ENCODE measurements at places on chromosomes 7 and 10.
A peak's percentile ranks its signal among the peaks of the same experiment; 100 is the strongest.

- DNase-seq: no peak
Measured at GRCh38 chr7:128881458-128882125, 18.9 kb downstream of the ATP6V1F start.

DNA sequence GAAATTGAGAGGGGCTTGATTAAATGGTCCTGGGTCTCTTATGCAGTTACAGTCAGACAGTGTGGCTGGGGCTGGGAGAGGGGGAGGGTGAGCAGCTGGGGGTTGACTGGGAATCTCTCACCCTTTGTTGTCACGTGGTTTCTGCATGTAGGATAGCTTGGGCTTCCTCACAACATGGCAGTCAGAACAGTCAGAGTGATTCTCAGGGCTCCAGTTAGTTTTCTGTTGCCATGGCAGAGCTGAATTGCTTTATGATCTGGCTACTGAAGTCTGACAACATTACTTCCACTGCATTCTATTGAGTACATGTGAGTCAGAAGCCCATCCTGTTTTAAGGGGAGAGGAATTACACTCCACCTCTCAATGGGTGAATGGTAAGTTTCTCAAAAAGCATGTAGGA, 102.7 kb downstream of the WDR11 start:
- DNase-seq: no peak

DNA sequence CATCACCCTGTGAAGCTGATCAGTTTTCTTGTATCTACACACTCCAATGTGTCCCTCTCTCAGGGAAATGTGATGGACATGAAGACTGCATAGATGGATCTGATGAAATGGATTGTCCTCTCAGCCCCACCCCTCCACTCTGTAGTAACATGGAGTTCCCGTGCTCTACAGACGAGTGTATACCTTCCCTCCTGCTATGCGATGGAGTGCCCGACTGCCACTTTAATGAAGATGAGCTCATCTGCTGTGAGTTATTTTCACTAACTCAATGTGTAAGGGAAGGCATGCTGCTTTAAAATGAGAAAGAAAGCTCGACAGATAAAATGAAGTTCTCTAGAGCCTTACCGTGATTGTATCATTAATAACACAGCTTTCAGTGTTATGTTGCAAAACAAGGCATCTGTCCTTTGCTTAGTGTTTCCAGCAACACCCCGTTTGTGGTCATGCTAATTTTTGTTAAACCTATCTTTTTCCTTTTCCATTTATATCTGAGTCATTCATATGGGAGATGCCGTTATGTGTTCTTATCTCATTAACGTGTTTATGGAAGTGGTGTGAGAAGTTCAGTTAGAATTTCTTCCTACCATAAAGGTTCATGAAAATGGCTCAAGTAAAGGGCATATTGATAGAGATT, 220.9 kb upstream of the PLXDC2 start:
- DNase-seq: no peak

- DNase-seq: no peak
Measured at GRCh38 chr10:11379771-11380170, 231.7 kb downstream of the USP6NL start.

GRCh38 chr10:118990326-118990725, 39.2 kb upstream of the NANOS1 start:
- no peak for DNase-seq

DNA sequence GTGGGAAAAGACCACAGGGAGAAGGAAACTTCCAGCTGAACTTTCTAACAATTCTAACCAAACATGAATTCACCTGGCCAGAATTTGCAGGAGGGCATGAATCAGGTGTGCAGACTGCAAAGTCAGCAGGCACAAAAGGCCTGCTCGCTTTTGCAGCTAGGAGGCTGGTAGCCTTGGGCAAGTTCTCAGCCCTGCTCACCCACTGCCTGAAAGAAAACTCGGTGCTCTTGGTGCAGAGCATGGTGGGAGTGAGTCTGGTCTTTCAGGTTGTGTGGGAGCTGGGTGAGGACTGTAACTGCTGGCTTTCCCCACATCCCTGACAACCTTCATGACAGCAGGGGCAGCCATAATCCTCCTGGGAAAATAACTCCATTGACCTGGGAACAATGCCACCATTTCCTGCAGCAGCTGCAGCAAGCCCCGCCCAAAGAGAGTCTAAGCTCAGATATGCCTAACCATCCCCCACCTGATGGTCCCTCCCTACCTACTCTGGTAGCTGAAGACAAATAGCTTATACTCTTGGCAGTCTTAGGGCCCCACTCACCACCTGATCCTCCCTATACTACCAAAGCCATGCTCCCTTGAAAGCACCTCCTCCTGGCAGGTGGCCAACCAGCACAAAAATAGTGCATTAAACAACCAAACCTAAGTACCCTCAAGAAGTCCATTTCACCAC, 31.6 kb downstream of the ZNF117 start:
- no peak for DNase-seq

GRCh38 chr7:50957431-50957830, 174.7 kb upstream of the GRB10 start:
- DNase-seq: no peak

DNA sequence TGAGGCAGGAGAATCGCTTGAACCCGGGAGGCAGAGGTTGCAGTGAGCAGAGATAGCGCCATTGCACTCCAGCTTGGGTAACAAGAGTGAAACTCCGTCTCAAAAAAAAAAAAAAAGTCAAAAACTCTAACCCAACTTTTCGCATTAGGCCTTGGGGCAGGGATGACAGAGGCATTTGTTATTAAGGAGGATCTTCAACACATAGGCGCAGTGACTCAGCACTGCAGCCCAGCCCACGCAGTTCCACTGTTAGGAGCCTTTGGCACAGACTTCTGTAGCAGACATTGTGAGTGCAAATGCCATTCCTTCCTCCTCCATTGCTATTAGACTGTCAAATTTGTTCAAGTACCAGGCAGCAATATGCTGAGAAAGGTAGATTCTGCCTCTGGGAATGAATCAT, 43.1 kb upstream of the KLHL7 start:
- DNase-seq: no peak

- no peak for DNase-seq
Measured at GRCh38 chr7:20193242-20193777, 23.9 kb downstream of the MACC1 start.

GRCh38 chr7:71793251-71793650, 618.9 kb downstream of the CALN1 start:
- DNase-seq: no peak

DNA sequence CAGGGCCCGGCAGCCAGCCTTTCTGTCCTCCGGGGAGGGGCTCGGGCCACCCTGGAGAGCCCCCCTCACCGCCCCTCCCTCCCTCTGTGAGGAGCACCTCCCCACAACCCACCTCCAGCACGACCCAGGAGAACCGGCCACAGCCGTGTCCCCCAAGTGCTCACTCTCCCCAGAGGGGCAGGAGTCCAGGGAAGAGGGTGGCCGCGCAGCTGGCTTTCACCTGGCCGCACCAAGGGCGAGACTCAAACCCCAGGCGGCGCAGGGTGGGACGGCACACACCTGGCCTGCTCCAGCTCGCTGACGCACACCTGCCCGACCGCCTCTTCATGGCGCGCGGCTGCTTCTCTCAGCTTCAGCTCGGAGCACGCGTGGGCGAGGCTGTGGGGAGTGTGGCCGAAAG, 73.4 kb downstream of the CFAP46 start:
- no peak for DNase-seq

DNA sequence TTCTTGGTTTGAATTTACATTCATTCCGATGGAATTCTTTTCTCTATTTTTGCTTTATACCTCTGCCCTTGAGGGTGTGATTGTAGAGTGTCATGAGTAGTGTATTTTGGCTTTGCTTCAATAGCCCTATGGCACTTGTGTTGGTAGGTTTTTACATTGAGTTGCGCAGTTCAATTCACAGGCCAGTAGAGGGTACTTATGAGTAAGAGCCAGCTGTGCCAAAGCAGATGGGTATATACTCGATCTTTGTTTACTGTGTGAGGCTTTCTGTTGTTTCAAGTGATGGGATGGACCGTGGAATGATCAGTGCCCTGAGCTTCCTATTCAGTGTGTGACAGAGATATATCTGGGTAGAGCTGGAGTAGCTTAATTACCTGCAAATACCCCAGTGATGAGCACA, 4.3 kb upstream of the AKR1C3 start:
- DNase-seq: no peak

DNA sequence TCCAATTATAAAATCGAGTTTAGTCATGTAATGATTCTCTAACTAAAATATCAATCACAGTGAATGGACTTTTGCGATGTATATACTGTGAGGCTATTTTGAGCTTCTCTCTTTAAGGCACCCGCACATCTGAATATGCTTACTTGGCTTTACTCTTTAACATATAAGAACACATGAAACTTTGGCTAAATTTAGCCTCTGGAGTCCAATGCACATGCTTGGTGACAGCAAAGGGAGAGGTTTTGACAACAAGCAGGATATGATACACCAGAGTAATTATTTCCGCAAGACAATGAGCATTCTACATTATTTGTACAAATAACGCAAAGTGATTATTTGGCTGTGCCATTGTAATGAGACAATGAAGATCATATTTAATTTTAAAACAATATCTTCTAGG, 72.4 kb downstream of the ARID5B start:
- no peak for DNase-seq

DNA sequence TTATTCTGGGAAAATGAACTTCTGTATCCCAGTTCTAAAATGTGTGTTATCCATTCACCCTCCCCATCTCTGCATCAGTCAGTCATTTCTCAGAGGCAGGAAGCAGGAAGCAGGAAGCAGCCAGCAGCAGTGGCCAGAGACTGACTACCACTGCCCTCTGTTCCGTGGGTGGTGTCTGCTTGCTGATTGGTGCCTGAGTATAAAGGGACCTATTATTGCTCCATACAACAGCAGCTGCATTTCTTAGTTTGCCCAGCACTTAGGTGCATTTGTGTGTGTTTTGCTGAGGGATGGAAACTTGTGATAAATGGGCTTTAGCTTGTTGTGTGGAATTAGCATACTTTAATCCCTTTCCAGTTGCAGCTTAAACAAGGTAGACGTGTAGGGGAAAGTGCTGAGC, 582.2 kb downstream of the SORCS1 start:
- DNase-seq: no peak

DNA sequence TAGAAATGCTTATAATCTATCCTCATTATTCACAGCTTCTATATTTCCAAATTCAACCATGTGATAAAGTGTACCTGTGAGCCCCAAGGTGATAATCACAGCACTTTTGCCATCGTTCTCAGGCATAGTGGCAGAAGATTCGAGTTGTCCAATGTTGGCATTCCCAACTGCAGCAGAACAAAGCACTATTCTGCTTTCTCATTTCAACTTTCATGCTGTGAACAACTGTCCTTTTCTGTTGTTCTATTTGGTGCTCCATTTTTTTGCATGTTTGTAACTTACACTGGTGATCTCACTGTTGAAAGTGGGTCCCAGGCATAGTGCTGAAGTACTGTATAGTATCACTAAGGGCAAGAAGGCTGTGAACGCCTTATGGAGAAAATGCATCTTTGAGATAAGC, 438.2 kb downstream of the PAXIP1 start:
- DNase-seq: no peak

DNA sequence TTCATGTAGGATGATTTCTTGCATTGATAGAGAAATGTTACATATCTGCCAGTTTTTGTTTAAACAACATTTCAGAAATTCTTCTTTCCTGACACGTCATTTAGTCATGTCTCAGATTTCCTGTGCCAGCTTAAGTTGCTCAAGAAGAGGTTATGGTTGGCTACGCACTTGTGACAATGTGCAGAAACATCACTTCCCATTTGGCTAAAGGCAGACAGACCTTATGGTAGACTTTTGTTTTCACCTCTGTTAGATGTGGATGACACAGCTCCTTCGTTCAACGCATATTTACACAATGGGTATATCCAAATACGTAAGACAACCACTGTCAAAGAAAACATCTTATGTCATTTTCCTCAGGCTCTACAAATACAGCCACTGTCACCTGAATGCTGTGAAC, 125.8 kb downstream of the DOCK4 start:
- DNase-seq: no peak

GRCh38 chr7:118580743-118581382, 356.4 kb downstream of the ANKRD7 start:
- DNase-seq: no peak

GRCh38 chr7:7175075-7175695, 7.2 kb upstream of the C1GALT1 start:
- no peak for DNase-seq

GRCh38 chr10:88525371-88526069, 57.6 kb downstream of the RNLS start:
- no peak for DNase-seq

- DNase-seq: no peak
Measured at GRCh38 chr10:20988357-20988983, 91.4 kb upstream of the NEBL start.

- no peak for DNase-seq
Measured at GRCh38 chr7:47582764-47583738, 1.1 kb upstream of the TNS3 start.

- no peak for DNase-seq
Measured at GRCh38 chr7:27316311-27316710, 73.7 kb downstream of the EVX1 start.

DNA sequence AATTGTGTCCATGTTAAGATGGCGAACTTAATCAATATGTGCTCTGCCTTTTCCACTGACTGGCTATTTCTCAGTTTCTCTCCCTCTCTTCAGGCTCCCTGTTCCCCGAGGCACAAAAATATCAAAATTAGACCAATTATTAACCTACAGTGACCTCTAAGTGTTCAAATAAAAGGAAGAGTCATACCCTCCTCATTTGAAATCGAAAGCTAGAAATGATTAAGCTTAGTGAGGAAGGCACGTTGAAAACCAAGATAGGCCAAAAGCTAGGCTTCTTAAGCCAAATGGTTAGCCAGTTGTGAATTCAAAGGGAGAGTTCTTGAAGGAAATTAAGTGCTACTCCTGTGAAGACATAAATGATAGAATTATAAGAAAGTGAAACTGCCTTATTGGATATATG, 81.1 kb upstream of the MBL2 start:
- no peak for DNase-seq

DNA sequence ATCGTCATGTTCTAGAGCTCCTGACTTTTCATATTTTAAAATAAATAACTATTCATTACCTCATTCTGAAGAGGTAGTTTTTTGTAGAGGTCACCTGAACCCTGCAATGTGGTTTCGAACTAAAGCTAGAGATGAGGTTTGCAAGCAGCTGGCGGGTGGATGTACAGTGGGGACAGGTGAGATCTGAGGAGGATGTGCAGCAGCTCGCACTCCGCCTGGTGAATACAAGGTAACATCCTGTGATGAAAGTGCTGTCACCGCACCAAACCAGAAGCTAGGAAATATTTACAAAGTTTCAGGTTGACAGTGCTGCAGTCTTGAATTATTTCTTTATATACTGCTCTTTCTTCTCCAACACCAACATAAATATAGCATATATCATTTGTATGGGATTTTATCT, 26.5 kb downstream of the NDUFB2 start:
- DNase-seq: peak; percentile 9

- DNase-seq: no peak
Measured at GRCh38 chr10:3995302-3996210, 210.5 kb upstream of the KLF6 start.

GRCh38 chr7:86956567-86956966, 102.9 kb downstream of the ELAPOR2 start:
- DNase-seq: no peak

Measured in stimulated activated CD8-positive, alpha-beta memory T cell treated with anti-CD3 and anti-CD28 coated beads, Interleukin-2, amount 100 ng/mL, for 1 hour (primary cell).